Endothelial cell (in vitro differentiated cells): ENCODE measurements at places on chromosomes 12 and 14. TPM values are rescaled to one million over a fixed set of nuclear protein-coding genes. Genes with fewer than 3 reads are reported as not detected.

MORN3 gene
- 1.2 TPM for total RNA-seq

INSM2 gene
- total RNA-seq = not detected

MANSC1 gene
- 21.7 TPM for total RNA-seq

RAD51AP1 gene
- 12.5 TPM for total RNA-seq

SLC10A1 gene
- not detected for total RNA-seq
